NK-92 treated with Interleukin-12 subunit alpha and Interleukin-12 subunit beta, amount 100 ng/mL, for 24 hours (cell line): ENCODE measurements at places on chromosomes 2 and 18.

GRCh38 chr2:148680462-148680861, 35.9 kb downstream of the EPC2 start:
- no peak for DNase-seq

GRCh38 chr2:47237375-47238334, 82.5 kb upstream of the STPG4 start:
- DNase-seq, result no peak

DNA sequence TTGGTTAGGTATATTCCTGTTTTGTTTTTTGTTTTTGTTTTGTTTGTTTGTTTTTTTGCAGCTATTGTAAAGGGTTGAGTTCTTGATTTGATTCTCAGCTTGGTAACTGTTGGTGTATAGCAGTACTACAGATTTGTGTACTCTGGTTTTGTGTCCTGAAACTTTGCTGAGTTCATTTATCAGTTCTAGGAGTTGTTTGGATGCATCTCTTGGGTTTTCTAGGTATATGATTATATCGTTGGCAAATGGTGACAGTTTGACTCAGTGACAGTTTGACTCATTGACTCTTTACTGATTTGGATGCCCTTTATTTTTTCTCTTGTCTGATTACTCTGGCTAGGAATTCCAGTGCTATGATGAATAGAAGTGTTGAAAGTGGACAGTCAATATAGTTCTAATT, 53.7 kb downstream of the APLF start:
- DNase-seq, result no peak

DNA sequence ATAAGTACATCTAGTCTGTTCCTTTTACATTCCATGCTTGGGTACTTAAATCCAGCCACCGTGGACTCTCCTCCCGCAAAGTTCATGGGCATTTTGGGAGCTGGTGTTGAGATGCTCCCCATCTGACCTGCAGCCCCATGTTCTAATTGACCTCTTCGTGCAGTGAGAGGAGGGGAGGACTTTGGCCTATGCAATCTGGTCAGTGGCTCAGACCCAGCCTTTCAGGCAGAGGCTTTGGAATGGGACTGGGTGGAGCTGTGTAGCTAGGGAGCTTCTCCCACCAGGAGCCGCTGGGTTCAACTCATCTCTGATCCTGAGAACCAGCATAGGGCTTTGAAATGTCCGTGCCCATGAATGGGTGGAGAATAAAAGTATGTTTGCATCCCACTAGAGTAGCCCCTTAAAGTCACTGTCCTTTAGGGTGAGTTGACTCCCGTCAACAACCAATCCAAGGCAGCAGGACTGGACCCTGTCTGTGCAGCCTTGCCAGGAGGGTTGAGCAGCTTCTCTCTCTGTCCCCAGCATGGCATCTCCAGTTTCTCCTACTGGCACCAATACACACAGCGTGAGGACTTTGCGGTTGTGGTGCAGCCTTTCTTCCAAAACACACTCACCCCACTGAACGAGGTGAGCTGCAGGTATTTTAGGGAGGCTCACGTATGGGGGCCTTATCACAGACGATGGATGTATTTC, 120.0 kb upstream of the PPP1CB start:
- no peak for DNase-seq

DNA sequence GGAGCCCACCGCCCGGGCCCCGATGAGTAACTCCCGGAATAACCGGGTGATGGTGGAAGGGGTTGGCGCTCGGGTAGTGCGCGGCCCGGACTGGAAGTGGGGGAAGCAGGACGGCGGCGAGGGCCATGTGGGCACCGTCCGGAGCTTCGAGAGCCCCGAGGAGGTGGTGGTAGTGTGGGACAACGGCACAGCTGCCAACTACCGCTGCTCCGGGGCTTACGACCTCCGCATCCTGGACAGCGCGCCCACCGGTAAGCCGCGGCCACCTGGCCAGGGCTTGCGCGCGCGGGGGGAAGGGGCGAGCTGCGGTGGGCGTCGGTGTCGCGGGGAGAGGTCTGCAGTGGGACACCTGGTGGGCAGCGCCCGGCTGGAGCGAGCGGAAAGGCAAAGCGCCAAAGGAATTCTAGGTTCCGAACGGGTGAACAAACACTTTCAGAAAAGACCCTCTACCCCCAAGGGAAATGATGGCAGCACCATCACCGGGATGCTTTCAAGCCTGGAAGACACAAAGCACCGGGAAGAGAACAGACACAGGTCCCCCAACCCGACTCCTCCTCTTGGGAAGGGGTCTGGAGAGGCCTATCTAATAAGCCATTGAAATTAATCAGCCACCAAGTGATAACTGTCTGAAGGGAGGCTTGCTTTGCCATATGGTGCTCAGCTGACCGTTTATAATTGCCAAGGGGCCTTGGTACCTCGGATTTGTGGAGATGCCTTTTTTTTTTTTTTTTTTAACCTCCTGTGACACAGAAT, 1.1 kb downstream of the MIB1 start:
- DNase-seq, result peak; percentile 32

DNA sequence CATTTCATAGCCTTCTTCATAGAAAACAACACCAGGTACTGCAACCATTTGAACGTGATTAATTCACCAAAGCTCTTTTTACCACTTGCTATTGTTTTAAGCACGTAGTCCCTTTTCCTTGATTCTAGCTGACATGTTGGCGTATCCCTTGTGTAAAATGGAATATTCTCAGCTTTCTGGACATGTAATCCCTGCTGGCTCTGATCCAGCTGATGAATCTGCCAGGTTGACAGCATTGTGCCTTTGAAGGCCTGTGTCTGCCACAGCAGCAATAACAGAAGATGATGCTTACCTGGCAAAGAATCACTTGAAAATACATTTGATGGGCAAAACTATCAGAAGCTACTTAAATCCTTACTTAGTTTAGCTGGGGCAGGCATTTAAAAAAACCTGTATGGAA, 81.0 kb upstream of the CCDC150 start:
- no peak for DNase-seq

- no peak for DNase-seq
Measured at GRCh38 chr18:23331091-23331920, 121.8 kb upstream of the RIOK3 start.

GRCh38 chr2:217527590-217528202, 475.1 kb downstream of the TNS1 start:
- no peak for DNase-seq

DNA sequence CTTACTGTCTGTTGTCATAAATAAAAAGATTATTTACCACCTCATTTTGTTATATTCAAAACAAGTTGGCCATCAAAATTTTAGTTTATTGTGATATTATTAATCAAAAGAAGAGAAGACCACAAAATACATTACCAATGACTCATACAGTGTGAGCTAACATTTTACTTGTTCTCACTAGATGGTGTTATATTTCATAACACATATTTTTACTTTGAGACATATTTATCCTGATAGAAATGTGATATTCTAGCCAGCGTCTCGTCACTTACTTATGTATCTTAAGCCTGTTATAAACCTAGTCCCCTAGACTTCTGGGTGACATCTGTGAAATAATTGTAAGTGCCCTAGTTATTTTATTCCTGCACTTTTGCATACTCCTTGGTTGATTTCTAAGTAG, 263.2 kb downstream of the CDH7 start:
- no peak for DNase-seq

DNA sequence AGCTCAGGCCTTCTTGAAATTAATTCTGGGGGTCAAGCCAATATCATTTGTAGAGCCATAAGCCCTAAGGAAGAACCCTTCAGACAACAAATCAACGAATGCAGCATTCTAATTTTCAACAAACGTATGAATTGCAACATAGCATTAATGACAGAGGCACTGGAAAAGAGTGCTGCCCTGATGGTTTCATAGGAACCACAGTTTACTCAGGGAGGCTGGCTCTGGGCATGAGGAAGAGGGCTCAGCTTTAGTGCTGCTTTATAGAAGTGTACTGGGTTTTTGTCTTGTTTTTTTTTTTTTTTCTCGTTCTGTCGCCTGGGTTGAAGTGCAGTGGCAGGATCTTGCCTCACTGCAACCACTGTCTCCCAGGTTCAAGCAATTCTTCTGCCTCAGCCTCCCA, 36.1 kb upstream of the CAB39 start:
- DNase-seq, result no peak

DNA sequence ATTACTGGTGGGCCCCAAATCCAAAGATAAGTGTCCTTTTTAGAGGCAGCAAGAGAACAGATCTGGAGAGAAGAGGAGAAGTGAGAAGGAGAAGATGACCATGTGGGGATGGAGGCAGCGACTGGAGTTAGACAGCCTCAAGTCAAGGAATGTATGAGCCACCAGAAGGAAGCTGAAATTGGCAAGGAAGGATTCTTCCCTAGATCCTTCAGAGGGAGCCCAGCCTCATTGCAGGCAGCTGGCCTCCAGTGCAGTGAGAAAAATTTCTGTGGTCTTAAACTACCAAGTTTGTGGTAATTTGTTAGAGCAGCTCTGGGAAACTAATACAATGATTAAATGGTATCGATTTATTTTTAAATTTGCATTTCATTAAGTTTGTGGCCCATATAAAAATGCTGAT, 167.9 kb downstream of the NCKAP5 start:
- DNase-seq, result no peak

DNA sequence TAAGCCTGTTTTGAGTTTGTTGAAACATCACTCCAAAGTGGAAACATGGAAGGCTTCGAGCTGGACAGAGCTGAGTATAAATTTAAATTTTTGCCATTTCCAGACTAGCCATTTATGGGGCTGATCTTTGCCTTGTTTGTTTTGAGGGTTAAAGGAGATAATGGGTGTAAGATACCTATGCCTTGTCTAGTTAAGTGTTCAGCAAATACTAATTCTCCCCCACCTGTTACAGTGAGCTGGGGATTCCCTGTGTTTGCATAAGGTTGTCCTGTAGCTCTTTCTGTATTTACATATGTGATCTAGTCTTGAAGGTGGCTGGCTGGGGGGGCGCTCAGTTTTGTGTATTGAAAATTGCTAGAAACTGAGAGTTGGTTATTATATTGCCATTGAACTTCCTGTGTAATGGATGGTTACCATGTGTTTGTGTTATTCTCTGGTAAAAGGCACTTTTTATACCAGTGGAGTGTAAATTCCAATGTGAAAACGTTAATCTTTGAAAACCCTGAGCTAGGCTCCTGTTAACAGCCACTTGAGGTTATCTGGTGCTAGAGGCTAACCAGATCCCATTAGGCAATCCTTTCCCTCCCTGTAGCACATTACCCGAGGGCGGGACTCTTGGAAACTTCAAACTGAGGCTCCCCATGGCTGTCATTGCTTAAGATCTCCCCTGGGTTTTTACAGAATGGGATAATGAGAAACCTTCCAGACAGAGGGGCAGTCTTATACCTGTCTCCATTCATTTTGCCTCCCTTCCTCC, 26.7 kb downstream of the TANC1 start:
- no peak for DNase-seq

DNA sequence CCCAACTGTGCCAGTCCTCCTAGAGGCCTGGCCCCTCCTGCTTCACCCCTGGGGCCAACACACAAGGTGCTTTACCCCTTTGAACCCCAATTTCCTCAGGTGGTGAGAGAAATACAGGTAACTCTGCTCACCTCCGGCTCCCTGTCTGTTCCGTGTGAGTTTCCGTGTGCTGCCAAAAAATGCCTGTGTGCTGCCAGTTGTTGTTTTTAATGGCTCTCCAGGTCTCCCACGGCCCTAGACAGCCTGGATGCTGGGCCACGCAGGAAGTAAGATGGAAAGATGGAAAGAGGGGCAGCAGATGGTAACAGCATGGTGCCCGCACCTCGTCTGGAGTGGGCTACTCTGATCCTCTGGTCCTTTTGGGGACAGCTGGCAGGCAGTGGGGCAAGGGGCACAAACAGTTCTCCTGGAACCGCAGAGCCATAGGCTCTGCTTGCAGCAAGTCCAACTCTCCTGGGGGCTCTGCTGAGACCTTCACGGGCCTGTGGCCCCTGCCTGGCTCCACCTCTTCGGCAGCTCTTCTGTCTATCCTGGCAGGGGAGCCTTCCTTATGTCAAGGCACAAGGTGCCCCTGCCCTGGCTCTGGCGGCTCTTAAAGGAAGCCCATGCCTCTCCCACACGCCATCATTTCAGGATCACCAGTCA, 4.3 kb upstream of the ARHGEF4 start:
- no peak for DNase-seq
